ENCODE measurements at places on chromosomes 3 and 15. TPM values are rescaled to one million over a fixed set of nuclear protein-coding genes. Genes with fewer than 3 reads are reported as not detected.

KNG1 gene
- total RNA-seq, result not detected

CCDC12 gene
- 55.5 TPM for total RNA-seq

C3orf49 gene
- not detected for total RNA-seq

IRAK2 gene
- 6.1 TPM for total RNA-seq

CHCHD6 gene
- 14.2 TPM for total RNA-seq

SLC9C1 gene
- 1.9 TPM for total RNA-seq

DHFR2 gene
- total RNA-seq, result 2.8 TPM

NANOGP8 gene
- total RNA-seq, result 0.65 TPM

SMAD3 gene
- total RNA-seq, result 30.9 TPM

LINGO1 gene
- 0.36 TPM for total RNA-seq

CFAP100 gene
- total RNA-seq, result not detected

PP2D1 gene
- total RNA-seq, result not detected

RTP3 gene
- not detected for total RNA-seq

ZNF662 gene
- 3.8 TPM for total RNA-seq

NMB gene
- 24.1 TPM for total RNA-seq

GRK7 gene
- total RNA-seq, result 0.12 TPM

PRICKLE2 gene
- total RNA-seq, result 74.6 TPM

SLC51B gene
- not detected for total RNA-seq
